ENCODE measurements at places on chromosomes 12 and 14.

DNA sequence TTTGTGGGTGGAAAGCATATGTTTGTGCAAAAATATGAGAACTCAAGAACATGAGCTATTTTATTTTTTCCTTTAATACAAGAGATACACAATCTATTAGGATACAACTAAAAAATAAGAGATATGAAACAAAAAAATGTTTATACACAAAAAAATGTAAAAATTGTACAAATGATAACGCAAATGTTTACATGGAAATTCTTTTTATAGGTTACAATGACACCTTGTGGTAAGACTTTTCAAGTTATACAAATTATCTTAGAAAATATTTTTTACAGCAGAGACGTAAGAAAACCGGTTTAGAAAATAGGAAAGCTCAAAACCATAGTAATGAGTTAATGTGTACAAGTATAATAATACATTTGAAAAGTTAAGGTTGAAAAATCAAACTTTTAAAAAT is 25.5 kb downstream of the CEP83 start:
- DNase-seq: no peak

DNA sequence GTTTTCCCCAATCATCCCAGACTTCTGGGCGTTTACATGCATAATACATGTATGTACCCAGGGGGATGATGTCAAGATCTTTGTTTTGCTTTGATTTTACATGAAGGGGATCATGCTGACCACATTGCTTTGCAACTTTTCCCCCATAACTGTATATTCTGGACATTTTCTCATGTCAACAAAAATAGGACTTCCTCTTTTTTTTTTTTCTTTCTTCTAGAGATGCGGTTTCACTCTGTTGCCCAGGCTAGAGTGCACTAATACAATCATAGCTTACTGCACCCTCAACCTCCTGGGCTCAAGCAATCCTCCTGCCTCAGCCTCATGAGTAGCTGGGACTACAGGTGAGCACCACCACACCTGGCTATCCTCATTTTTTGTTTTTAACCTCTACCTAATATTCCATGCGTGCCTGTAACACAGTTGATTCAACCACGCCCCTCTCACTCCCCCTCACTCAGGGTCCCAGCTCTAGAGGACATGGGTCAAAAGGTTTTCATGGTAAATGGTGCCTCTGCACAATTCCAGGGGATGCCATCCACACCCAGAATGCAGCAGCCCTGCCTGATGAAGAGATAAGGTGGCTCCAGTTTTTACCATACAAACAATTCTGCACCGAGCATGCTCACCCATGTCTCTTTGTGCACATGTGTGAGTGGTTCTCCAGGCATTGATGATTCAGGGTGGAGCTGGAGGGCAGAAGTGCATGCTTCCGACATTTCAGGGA is 32.0 kb upstream of the CIPC start:
- DNase-seq: no peak

GRCh38 chr14:61622051-61622450 is 73.3 kb upstream of the HIF1A start:
- no peak for DNase-seq

- no peak for DNase-seq
These were observed 245.5 kb downstream of the RBM19 start for GRCh38 chr12:113720629-113721028.

DNA sequence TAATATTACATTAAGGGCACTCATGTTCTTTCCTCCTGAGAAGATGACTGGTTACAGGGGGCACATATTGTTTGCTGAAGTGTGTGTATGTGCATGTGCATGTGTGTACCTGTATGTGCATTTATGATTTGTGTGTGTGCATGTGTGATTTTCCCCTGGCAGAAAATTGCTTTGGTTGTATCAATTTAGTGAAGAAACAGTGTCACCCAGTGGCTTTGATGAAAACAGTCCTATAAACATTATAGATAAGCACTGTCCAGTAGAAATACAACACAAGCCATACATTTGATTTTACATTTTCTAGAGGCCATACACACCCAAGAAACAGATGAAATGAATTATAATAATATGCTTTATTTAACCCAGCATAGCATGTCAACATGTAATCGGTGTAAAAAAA is 8.6 kb downstream of the PDE3A start:
- no peak for DNase-seq

DNA sequence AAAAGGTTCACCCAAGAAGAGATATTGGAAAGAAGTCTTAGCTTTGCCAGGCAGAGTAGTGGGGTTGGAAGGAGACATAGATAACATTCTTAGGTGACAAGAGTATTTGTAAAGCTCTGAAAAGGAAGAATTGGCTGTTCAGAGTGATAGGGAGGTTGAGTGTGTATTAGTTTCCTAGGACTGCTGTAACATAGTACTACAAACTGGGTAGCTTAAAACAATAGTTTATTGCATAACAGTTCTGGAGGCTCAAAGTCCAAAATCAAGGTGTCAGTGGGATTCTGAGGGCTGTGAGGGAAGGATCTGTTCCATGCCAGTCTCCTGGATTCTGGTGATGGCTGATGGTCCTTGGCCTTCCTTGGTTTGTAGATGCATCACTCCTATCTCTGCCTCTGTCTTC is 156.8 kb downstream of the SLC5A8 start:
- DNase-seq: no peak

DNA sequence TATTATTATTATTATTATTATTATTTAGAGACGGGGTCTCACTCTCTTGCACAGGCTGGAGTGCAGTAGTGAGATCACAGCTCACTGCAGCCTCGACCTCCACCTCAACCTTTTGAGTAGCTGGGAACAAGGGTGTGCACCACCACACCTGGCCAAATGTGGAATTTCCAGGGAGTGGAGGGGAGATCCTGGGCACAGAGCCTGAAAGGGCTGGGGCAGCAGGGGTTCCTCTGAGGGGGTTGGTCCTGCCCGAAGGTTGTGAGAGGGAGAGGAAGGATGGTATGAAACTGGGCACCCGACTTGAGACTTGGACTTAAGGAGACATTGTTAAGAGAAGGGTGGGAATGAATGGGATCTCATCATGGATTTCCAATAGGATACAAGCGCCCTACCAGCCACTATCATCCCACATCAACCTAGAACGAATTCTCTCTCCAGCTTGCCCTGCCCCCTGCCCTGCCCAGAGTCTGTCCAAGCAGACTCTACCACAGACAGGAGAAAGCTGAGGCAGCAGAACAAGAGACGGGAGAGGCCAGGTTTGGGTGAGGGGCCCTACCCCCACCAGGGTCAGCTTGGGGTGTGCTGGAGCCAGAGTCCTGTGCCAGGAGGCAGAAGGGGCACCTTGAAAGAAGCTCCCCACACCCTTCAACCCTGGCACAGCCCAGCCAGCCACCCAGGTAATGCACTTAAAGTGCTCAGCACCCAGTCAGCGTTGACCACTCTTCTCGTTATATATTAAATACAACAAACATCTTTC is 2.4 kb upstream of the DYNC1H1 start:
- no peak for DNase-seq

DNA sequence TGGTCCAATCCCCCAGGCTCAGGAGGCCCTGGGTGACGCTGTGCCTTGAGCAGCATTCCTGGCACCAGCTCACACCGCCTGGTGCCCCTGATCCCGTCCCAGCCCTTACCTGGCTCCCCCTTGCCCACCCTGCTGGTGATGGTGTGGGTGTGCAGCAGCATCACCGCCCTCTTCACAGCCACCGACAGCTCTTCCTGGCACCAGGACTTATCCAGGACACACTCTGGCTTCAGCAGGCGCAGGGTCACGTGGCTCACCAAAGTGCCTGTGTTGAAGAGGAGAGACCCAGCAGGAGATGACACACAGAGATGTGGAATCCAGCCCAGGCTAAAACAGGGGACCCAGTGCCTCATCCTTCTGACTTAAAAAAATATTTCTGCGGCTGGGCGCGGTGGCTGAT is 36.2 kb downstream of the GCN1 start:
- no peak for DNase-seq

- DNase-seq: no peak
These were observed 1.1 kb downstream of the SDR39U1 start for GRCh38 chr14:24441485-24441884.

- no peak for DNase-seq
These were observed 164.9 kb downstream of the TTC7B start for GRCh38 chr14:90651271-90651804.

- DNase-seq: peak; percentile 81
These were observed at the start of gene PEX5 for GRCh38 chr12:7189398-7190267. Gene PEX5, plus strand, starts transcription at chr12:7189686. Its CDS starts 692 bp downstream, at chr12:7190378.

GRCh38 chr14:62082779-62083178 is 320.6 kb downstream of the SNAPC1 start:
- DNase-seq: no peak

- no peak for DNase-seq
These were observed 116.5 kb downstream of the GPHN start for GRCh38 chr14:66624336-66624937.

- DNase-seq: no peak
These were observed at the start of gene CLIP1 for GRCh38 chr12:122421821-122422729. Gene CLIP1, minus strand, starts transcription at chr12:122422669. Its CDS starts 42,217 bp downstream, at chr12:122380452.

Measured in GF-D8 (cell line).